ENCODE measurements at places on chromosomes 4 and X.

GRCh38 chr4:72275381-72275780, 243.6 kb downstream of the NPFFR2 start:
- no peak for DNase-seq

- no peak for DNase-seq
Observed at GRCh38 chr4:139256349-139256748, 23.7 kb downstream of the MGARP start.

- no peak for DNase-seq
Observed at GRCh38 chrX:135009057-135009610, 13.2 kb downstream of the RTL8B start.

DNA sequence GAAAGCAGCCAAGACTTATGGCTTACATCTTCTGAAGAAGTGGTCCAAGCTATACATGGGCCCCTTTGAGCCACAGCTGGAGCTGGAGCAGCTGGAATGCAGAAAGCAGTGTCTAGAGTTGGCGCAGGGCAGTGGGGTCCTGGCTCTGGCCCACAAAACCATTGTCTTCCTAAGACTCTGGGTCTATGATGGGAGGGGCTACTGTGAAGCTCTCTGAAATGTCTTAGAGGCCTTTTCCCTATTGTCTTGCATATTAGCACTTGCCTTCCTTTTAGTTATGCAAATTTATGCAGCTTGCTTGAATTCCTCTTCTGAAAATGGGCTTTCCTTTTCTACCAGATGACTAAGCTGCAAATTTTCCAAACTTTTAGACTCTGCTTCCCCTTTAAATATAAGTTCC, 15.3 kb downstream of the NPY1R start:
- DNase-seq: no peak

- DNase-seq: no peak
Observed at GRCh38 chr4:147987252-147987651, 255.4 kb downstream of the ARHGAP10 start.

DNA sequence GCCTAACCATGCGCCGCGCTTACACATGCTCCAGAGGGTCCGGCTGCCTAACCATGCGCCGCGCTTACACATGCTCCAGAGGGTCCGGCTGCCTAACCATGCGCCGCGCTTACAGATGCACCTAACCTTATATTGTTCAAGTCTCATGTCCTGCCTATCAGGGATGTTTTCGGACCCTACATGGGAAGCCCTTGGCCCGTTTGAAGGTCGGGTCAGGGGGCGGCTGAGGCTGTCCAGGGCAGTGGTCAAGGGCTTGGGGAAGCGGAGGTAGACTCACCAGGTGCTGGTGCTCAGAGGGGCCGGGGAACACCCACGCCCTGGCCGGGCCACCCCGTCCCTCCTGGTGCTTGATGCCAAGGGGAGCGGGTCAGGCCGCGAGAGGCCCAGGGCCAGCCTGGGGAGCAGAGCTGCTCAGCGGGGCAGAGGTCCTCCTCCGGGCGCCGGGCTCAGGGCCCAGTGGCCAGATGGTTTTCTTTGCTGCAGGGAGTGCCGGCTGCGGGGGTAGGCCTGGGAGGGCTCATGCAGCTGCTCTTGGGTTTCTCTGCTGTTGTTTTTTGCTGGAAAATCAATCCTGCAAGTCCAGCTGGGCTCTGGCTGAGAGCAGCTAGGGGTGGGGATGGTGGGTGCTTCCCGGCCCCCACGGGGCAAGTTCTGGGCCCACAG, 35.4 kb upstream of the SPON2 start:
- no peak for DNase-seq

GRCh38 chrX:142084611-142085010, 120.5 kb downstream of the MAGEC2 start:
- no peak for DNase-seq

DNA sequence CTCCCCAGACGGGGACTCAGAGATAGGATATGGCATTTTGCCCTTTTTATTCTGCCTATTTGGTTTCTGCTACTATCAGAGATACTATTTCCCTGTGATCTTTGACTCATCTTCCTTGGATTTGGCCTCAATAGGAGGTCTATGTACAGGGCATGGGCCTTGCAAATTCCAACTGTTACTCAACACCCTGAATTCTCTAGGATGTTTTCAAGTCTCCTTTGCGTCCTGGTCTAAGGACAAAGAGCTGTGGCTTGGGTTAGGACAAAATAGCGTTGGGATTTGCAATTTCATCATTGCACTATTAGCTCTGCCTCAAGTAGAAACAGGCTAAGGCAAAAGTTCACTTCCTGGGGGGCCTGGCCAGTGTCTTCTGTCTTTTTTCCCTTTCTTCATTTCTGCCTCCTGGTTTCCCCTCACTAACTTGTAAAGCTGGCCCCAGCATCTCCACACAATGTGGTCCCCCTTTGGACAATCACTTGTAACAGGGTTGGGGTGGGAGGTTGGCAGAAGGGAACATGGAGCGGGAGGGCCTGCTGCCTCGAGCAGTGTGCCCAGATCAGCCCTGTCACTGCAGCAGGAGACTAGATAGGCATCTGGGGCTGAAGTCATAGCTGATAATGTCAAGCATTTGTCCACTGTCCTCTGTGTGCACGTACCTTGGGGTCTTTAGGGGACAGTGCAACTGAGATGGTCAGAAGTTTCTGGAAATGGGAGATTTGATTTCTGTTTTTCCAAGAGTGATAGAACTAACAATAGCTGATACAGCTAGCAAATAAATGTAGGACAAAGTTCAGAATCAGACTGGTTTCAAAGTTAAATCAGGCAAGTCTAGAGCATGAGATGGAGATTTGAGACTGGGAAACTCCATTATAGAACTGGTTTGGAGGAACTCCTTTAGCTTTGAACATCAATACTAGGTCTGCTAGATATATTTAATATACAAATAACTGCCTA, 25.8 kb upstream of the STBD1 start:
- no peak for DNase-seq

DNA sequence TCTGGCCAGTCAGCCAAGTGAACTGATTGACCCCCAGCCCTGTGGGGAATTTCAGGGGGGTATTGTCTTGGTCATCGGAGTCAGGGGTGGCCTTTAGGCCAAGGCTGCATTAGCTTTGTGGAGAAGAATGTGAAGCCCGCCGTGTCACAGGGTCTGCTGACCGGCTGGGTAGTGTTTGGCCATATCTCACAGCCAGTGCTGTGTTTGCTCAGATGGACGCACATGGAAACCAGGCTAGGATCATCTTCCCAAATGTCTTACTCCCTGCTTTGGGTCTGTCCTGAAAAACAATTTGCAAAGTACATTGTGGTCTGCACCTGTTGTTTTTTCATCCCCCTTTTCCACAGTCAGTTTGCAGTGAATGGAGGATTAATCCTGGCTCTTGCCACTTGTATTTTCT, 13.0 kb downstream of the TMEM164 start:
- no peak for DNase-seq

DNA sequence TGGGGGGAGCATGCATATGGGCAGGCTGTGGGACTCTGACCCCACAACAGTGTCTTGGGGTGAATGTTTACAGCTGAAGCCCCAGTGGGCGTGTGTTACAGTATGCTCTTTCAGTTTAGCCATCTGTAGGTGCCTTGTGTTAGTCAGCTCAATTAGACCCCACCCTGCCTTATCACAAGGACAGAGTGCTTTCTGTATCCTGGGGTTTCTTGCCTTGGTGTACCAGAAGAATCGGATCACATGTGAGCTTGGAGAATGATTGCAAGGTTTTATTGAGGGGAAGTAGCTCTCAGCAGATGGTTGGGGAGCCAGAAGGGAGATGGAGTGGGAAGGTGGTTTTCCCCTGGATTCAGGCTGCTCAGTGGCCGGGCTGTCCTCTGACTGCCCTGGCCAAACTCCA, 27.3 kb downstream of the SH3BGRL start:
- no peak for DNase-seq
